ENCODE measurements at places on chromosomes 5 and 9. TPM values are rescaled to one million over a fixed set of nuclear protein-coding genes. Genes with fewer than 3 reads are reported as not detected.

- H3K27me3 ChIP-seq: no peaks in the 10 kb centered on the region
- no peak for DNase-seq
- H3K27ac ChIP-seq: no peak overlapping the region
- H3K4me3 ChIP-seq: no peak overlapping the region
- H3K4me1 ChIP-seq: no peaks in the 10 kb centered on the region
- no peaks in the 10 kb centered on the region for H3K36me3 ChIP-seq
Measured at GRCh38 chr5:52674815-52675545, 112.7 kb upstream of the ITGA1 start.

GRCh38 chr5:172115541-172115982 lies 72.5 kb downstream of the STK10 start:
- no peak for DNase-seq
- H3K4me3 ChIP-seq: peak overlapping the region; percentile 55
- no peaks in the 10 kb centered on the region for H3K27me3 ChIP-seq
- peaks cover 70% of the 10 kb centered on the region for H3K4me1 ChIP-seq

Gene ANKRD34B
- not detected for polyA plus RNA-seq

DNA sequence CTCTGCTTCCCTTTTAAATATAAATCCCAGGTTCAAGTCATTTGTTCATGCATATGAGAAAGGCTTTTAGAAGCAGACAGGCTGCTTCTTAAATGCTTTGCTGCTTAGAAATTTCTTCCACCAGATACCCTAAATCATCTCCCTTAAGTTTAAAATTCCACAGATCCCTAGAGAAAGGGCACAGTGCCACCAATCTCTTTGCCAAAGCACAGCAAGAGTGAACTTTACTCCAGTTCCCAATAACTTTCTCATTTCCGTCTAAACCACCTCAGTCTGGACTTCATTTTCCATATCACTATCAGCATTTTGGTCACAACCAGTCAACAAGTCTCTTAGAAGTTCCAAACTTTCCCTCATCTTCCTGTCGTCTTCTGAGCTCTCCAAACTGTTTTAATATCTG lies 679.8 kb upstream of the FTMT start:
- H3K27ac ChIP-seq: no peak overlapping the region
- H3K27me3 ChIP-seq: no peaks in the 10 kb centered on the region
- H3K4me1 ChIP-seq: no peaks in the 10 kb centered on the region
- no peak overlapping the region for H3K4me3 ChIP-seq

DNA sequence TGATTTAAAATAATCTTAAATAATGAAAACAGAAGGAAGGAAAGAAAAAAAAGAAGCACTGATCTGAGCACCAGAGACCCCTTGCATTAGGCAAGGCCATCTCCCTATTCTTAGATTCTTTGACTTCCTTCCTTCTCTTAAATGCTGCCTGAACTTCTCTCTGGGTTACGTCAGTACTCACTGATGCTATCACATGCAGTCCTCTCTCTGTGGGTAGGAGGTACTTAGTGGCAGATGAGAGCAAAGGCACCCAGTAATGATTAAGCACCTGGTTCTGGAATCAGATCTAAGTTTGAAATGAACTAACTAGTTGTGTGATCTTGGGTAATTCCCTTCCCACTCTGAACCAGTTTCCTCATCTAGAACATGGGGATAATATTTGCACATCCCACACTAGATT lies 110.3 kb upstream of the TBC1D2 start:
- H3K36me3 ChIP-seq: no peaks in the 10 kb centered on the region
- no peaks in the 10 kb centered on the region for H3K4me1 ChIP-seq
- no peak overlapping the region for H3K4me3 ChIP-seq
- no peak for DNase-seq
- H3K27ac ChIP-seq: no peak overlapping the region
- peaks cover 2% of the 10 kb centered on the region for H3K27me3 ChIP-seq

- no peaks in the 10 kb centered on the region for H3K4me1 ChIP-seq
- no peak overlapping the region for H3K27ac ChIP-seq
- H3K36me3 ChIP-seq: no peaks in the 10 kb centered on the region
- H3K4me3 ChIP-seq: no peak overlapping the region
- DNase-seq: no peak
- H3K27me3 ChIP-seq: no peaks in the 10 kb centered on the region
Measured at GRCh38 chr9:69584759-69585158, 87.4 kb downstream of the APBA1 start.

- H3K4me1 ChIP-seq: no peaks in the 10 kb centered on the region
- no peaks in the 10 kb centered on the region for H3K27me3 ChIP-seq
- DNase-seq: no peak
- no peak overlapping the region for H3K27ac ChIP-seq
- no peak overlapping the region for H3K4me3 ChIP-seq
- H3K36me3 ChIP-seq: no peaks in the 10 kb centered on the region
Measured at GRCh38 chr9:37944266-37944650, 40.3 kb upstream of the SLC25A51 start.

GRCh38 chr9:37550781-37551180 lies 25.4 kb downstream of the FBXO10 start:
- H3K36me3 ChIP-seq: no peaks in the 10 kb centered on the region
- no peak for DNase-seq
- no peak overlapping the region for H3K27ac ChIP-seq

- no peak overlapping the region for H3K27ac ChIP-seq
- H3K4me1 ChIP-seq: no peaks in the 10 kb centered on the region
- H3K27me3 ChIP-seq: no peaks in the 10 kb centered on the region
- no peak overlapping the region for H3K4me3 ChIP-seq
- no peak for DNase-seq
- H3K36me3 ChIP-seq: no peaks in the 10 kb centered on the region
Measured at GRCh38 chr5:171647904-171648260, 137.7 kb upstream of the SMIM23 start.

Gene AGXT2
- not detected for polyA plus RNA-seq

- DNase-seq: no peak
- H3K36me3 ChIP-seq: no peaks in the 10 kb centered on the region
- H3K27me3 ChIP-seq: no peaks in the 10 kb centered on the region
- no peaks in the 10 kb centered on the region for H3K4me1 ChIP-seq
- no peak overlapping the region for H3K4me3 ChIP-seq
Measured at GRCh38 chr5:147712598-147712997, 69.9 kb downstream of the JAKMIP2 start.

Gene TRIM36
- polyA plus RNA-seq: not detected

Gene PCDHB7
- not detected for polyA plus RNA-seq

- no peak overlapping the region for H3K4me3 ChIP-seq
- no peak for DNase-seq
- no peaks in the 10 kb centered on the region for H3K4me1 ChIP-seq
- H3K27me3 ChIP-seq: peaks cover 2% of the 10 kb centered on the region
- H3K27ac ChIP-seq: no peak overlapping the region
- no peaks in the 10 kb centered on the region for H3K36me3 ChIP-seq
Measured at GRCh38 chr5:75940418-75940817, 142.8 kb upstream of the SV2C start.

Gene TPRN
- polyA plus RNA-seq: 0.39 TPM

- no peaks in the 10 kb centered on the region for H3K4me1 ChIP-seq
- no peak overlapping the region for H3K4me3 ChIP-seq
- H3K36me3 ChIP-seq: no peaks in the 10 kb centered on the region
- H3K27ac ChIP-seq: no peak overlapping the region
- no peak for DNase-seq
- H3K27me3 ChIP-seq: no peaks in the 10 kb centered on the region
Measured at GRCh38 chr9:107929443-107929842, 439.9 kb upstream of the KLF4 start.

Gene SNX30
- 2.5 TPM for polyA plus RNA-seq

DNA sequence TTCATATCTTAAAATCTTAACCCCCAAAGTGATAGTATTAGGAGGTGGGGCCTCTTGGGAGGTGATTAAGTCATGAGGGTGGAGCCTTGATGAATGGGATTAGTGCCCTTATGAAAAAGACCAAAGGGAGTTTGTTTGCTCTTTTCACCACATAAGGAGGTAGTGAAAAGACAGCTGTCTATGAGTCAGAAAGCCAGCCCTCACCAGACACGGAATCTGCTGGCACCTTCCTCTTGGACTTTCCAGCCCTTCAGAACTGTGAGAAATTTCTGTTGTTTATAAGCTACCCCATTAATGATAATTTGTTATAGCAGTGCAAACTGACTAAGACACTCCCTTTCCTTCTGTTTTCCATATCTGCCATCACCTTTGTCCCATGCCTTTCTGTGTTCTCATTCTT lies 20.8 kb downstream of the IFNB1 start:
- no peaks in the 10 kb centered on the region for H3K4me1 ChIP-seq
- DNase-seq: no peak
- no peak overlapping the region for H3K4me3 ChIP-seq
- no peaks in the 10 kb centered on the region for H3K27me3 ChIP-seq
- H3K36me3 ChIP-seq: no peaks in the 10 kb centered on the region
- no peak overlapping the region for H3K27ac ChIP-seq

GRCh38 chr9:124352616-124353015 lies 62.6 kb downstream of the PSMB7 start:
- DNase-seq: no peak
- peaks cover 84% of the 10 kb centered on the region for H3K36me3 ChIP-seq
- no peaks in the 10 kb centered on the region for H3K27me3 ChIP-seq
- no peak overlapping the region for H3K4me3 ChIP-seq
- peaks cover 6% of the 10 kb centered on the region for H3K4me1 ChIP-seq

DNA sequence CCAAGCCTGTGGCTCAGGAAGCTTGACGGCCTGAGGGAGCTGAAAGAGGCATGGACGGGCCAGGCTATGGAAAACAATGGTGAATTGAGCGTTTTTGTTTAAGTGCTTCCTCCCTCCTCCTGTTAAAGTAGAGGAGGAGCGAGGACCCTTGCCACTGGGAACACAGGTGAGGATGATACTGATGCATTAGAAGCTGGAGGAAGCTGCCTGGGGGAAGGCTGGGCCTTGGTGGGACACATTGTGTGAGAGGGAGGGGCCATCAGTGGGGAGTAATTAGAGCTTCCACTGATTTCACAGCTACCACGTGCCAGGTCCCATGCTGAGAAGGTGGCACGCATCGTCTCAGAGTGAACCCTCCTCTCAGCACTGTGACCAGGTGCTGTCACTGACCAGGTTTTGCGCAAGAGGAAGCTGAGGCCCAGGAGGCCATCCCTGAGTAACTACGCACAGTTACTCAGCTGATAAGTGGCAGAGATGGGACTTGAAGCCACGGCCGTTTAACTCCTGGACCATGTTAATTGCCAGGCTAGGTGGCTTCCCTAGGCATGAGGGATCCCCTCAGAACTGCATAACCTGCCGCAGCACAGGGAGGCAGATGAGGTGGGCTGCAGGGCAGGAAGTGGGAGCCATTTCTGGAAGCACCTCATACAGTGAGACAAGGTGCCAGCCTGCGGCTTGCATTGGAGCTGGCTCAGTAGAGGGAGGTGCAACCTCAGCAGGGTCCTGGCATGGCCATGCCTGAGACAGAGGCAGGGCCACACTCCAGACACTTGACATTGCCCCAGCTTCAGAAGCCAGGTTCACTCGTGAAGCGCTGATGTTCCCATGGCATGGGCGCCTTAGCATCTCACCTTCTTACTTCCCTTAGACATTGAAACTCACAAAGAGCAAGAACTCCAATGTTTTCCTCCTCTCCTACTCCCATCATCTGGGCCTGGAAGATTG lies 195.3 kb upstream of the MVB12B start:
- H3K27ac ChIP-seq: no peak overlapping the region
- no peaks in the 10 kb centered on the region for H3K4me1 ChIP-seq
- H3K36me3 ChIP-seq: no peaks in the 10 kb centered on the region
- no peak for DNase-seq

DNA sequence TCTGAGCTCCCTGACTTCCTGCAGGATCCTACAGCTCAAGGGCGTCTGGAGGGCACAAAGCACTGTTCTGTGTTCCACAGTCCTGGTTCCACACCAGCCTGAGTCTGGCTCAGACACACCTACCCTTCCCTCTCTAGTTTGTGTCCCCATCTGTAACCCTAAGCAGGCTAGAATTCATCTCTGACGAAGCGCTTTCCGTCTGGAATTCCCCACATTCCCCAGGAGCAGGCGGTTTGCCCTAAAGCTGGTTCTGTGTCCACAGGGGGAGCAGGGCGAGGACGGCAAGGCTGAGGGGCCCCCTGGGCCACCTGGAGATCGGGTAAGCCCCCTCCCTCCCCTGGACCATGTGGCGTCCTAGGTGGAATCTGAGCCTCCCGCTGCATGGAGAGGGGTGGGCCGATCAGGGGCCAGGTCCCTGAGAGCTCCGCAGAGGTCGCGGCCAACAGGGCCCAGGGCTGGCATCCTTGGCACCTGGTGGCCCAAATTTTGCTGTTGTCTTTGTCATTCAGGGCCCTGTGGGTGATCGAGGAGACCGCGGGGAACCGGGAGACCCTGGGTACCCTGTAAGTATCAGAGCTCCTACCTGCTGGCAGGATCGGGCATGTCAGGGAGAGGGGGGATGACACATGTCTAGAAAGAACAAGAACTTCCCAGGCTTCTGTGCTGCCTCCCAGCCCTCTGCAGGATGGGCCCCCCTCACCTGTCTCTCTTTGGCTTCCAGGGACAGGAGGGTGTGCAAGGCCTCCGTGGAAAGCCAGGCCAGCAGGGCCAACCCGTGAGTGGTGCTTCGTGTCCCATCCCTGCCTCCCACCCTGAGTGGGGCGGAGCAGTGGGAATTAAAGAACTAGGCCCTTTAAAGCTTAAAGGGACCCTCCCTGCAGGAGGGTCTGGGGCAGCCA lies 34.5 kb upstream of the ORM1 start:
- H3K36me3 ChIP-seq: no peaks in the 10 kb centered on the region
- H3K27me3 ChIP-seq: no peaks in the 10 kb centered on the region
- no peak for DNase-seq
- H3K27ac ChIP-seq: no peak overlapping the region
- no peak overlapping the region for H3K4me3 ChIP-seq

GRCh38 chr5:164184158-164184557 lies 678.7 kb downstream of the MAT2B start:
- H3K27me3 ChIP-seq: no peaks in the 10 kb centered on the region
- no peak for DNase-seq
- H3K36me3 ChIP-seq: no peaks in the 10 kb centered on the region
- no peak overlapping the region for H3K4me3 ChIP-seq
- no peaks in the 10 kb centered on the region for H3K4me1 ChIP-seq

DNA sequence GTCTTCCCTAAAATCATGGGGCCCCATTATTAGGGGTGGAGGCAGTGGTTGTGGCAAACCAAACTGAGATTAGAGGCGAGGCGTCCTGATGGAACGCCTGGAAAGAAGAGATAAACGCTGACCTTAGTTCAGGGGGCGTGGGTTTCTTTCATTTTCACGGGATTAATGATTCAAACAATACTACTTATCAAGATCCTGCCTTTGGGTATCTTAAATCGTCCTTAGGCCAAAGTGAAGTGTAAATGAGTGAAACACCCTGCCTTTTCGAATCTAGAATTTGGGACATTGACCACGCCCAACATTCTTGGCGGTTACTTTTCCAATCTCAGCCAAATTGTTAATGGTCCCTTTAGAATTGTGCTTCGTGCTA lies 1.0 kb upstream of the UBTD2 start:
- H3K27ac ChIP-seq: no peak overlapping the region
- no peak for DNase-seq
- peaks cover 25% of the 10 kb centered on the region for H3K4me1 ChIP-seq
- no peaks in the 10 kb centered on the region for H3K36me3 ChIP-seq
- H3K27me3 ChIP-seq: no peaks in the 10 kb centered on the region

Gene SHC3
- polyA plus RNA-seq: not detected

GRCh38 chr5:61596265-61596664 lies 264.2 kb downstream of the ZSWIM6 start:
- H3K36me3 ChIP-seq: no peaks in the 10 kb centered on the region
- H3K27me3 ChIP-seq: no peaks in the 10 kb centered on the region
- DNase-seq: no peak
- H3K4me1 ChIP-seq: no peaks in the 10 kb centered on the region
- H3K4me3 ChIP-seq: no peak overlapping the region
- H3K27ac ChIP-seq: no peak overlapping the region

- no peak overlapping the region for H3K27ac ChIP-seq
- H3K36me3 ChIP-seq: no peaks in the 10 kb centered on the region
- DNase-seq: no peak
- no peaks in the 10 kb centered on the region for H3K4me1 ChIP-seq
- H3K27me3 ChIP-seq: no peaks in the 10 kb centered on the region
Measured at GRCh38 chr5:120778491-120779484, 314.7 kb downstream of the PRR16 start.

- peak; percentile 57 for DNase-seq
- peaks cover 5% of the 10 kb centered on the region for H3K4me1 ChIP-seq
- no peaks in the 10 kb centered on the region for H3K36me3 ChIP-seq
Measured at GRCh38 chr9:97889941-97890887, 32.1 kb downstream of the TRMO start.

Measured in CD4-positive, CD25-positive, alpha-beta regulatory T cell (primary cell).